ENCODE measurements at places on chromosomes 6 and 20.

GRCh38 chr20:40606237-40606636, 82.8 kb downstream of the MAFB start:
- DNase-seq: no peak

GRCh38 chr6:16473184-16473907, 235.0 kb downstream of the GMPR start:
- DNase-seq: no peak

- no peak for DNase-seq
These were observed 59.1 kb upstream of the MAFB start for GRCh38 chr20:40748182-40748581.

DNA sequence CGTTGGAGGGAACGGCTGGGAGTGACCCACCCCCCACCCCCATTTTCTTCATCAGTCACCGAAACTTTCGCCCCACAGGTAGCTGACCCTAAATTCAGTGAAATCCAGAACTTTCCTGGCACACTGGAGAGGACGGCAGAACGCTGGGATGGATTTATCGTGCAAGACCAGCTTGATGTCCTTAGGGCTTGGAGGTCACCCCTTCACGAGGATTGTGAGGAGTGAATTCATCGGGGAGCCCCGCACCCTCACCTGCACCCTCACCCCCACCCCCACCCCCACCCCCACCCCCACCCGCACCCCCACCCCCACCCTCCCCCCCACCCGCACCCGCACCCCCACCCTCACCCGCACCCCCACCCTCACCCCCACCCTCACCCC, 13.3 kb upstream of the TCFL5 start:
- no peak for DNase-seq

DNA sequence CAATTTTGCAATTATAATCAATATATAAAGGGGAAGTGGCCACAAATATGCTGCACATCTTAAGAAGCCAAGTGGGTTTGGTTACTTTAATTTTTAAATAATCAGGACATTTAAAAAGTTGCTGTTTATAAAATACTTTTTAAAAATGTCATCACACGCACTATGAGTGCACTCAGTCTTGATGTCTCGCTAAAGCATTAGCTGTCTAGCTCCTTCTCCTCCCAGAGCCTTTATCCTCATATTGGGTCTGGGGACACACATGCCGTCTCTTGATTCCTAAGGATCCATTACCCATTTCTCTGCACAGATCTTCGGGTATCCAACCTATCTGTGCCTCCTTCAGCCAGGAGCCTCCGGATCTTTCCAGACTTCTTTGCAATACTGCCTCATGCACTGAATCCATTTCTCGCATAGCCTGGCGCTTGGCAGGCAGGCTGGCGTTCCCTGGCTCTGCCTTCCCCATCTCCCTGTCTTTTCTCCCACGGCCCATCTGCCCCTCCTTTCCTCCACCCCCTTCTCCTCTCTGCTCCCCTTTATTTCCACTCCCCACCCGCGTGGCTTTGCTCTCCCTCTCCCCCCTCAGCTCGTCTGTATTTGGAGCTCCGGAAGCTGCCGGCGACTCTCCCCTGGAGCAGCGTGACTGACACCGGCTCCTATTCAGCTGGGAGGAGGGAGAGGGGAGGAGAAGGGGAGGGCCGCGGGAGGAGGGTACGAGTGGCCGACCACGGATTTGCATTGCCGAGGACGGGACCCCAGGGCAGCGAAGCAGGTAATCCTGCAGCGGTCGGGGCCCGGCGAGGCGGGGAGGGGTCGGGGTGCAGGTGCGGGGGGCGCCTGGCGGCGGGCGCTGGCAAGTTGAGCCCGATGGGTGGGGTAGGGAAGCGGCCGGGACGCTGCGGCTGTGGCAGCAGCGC, at the start of gene CAP2:
CAP2 (plus strand) TSS at position 618 of the 914 bp plus-strand sequence. CDS start 27,961 bp downstream, outside the sequence.
- no peak for DNase-seq

- no peak for DNase-seq
These were observed 51.5 kb upstream of the TRIM26 start for GRCh38 chr6:30264743-30265142.

- no peak for DNase-seq
These were observed 92.9 kb upstream of the BHLHE23 start for GRCh38 chr20:63099456-63100173.

DNA sequence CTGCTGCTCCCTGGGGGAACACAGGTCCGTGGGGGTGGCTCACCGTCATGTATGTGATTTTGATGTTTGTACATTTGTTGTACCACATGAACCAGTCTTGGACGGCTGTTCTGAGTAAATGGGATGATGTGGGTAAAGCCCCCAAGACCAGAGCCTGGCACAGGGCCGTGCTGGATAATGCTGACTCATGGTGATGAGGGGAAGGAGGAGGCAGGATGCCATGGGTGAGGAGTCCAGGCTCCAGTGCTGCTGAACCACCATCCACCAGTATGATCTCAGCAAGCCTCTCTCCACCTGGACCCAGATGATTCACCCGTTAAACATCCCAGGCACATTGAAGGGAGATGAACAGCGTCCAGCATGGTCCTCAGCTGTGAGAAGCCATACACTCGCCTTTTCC, 9.6 kb upstream of the APCDD1L start:
- no peak for DNase-seq

GRCh38 chr6:116996842-116997241, 119.8 kb downstream of the RFX6 start:
- DNase-seq: no peak

DNA sequence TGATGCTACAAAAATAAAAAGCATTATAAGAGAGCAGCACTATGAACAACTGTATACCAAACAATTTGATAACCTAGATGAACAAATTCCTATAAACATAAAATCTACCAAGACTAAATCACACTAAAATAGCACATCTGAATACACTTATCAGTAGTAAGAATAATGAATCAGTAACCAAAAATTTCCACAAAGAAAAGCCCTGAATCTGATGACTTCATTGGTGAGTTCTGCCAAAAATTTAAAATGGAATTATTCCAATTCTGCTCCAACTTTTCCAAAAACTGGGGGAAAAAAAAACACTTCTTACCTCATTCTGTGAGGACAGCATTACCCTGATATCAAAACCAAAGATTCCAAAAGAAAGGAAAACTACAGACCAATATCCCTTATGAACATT, 206.2 kb downstream of the WDR27 start:
- DNase-seq: no peak

- no peak for DNase-seq
These were observed 61.7 kb downstream of the UTRN start for GRCh38 chr6:144346719-144347447.

DNA sequence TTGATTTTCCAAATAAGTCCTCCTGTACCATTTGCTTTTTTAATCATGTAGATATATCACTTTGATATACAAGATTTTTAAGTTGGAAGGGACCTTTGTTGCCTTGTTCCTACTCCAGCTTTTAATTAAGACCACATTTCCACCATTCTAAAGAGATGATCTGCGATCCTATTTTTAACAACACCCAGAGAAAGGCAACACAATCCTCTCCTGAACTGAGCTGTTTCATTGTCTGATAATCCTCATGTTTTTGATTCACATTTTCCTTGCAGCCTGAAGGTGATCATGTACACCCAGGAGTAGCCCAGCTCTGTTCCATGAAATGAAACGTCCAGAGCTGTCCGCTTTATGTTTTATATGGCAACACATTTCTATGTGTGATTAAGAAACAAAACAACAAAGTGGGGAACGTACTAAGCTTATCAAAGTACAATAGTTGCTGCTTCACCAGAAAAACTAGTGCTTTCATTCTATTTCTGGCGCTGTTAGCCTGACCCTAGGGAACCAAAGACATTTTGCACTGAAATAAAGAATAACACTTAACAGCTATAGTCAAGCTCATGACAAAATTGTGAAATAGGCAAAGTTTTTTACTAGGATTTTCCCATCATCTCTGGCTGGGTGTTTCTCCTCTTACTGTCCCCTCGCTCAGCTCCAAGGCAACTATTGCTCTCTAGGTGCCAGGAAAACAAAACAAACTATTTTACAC, 22.6 kb upstream of the TRAF3IP2 start:
- no peak for DNase-seq

- no peak for DNase-seq
These were observed 5.3 kb upstream of the AKAP7 start for GRCh38 chr6:131129689-131130553.

DNA sequence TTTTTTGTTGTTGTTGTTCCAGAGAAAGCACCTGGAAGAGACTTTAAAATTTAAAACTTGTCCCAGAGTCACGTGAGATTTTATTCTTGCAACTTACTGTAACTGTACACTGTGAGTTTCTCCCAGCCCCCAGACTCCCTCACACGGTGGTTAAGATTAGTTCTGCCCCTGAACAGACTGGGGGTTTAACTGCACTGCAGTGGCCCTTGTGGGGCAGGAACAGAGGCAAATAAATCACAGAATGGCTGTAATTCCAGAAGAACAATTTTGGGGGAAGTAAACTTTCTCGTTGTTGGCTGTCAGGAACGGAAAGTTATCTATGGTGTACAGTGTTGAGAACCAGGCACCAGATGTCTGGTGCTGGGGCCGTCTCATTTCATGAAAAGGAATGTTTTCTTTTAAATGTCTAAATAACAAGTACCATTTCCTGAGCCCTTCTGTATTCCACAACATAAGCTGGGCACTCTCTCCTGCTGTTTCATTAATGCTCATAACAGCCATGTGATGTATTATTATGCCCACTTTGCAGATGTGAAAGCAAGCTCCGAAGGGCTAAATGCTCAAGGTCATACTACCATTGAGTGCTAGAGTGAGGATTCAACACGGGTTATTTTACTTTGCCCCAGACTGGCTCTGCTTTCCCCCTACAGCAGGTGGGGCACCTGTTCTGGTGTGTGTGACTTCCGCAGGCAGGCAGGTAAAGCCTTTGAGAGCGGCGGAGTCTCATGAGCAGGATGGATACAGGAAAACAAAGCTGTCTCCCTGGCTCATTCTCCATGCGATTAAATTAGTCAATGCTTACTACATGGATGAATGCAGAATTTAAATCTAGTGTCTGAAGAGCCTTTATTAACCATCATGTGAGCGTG, 30.5 kb downstream of the CNKSR3 start:
- DNase-seq: no peak

DNA sequence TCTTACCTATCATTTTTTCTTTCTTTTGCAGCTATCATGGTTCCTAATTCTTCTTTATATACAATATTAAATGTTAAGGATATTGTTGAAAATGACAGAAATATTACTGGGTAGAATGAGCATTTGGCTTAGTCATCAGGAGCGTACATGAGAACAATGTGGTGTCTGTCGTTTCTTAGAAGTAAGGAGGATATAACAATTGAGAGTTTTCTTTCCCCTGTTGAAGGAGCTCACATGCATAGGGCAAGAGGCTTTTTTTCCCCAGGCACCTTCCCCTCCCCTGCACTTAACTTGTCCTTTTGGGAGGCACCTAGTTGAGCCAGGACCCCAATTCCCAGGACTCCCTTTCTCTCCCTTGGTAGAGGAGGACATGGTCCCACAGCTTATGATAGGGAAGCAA, 25.0 kb downstream of the MC3R start:
- no peak for DNase-seq

DNA sequence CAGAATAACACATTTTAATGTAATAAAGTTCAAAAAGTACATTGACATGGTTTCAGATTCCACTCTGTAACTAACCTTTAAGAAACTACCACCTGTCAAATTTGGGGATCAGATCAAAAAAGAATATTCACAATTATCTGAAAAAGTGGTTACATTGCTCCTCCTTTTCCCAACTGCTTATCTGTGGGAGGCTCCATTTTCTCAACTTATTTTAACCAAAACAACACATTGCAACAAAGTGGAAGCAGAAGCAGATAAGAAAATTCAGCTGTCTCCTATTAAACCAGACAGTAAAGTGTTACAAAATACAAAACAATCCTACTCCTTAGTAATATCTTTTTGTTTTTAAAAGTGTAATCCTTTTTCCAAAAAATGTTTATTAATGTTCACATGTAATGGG, 61.4 kb downstream of the PDSS2 start:
- no peak for DNase-seq

GRCh38 chr6:26197933-26198721, 110.9 kb downstream of the HFE start:
- no peak for DNase-seq

DNA sequence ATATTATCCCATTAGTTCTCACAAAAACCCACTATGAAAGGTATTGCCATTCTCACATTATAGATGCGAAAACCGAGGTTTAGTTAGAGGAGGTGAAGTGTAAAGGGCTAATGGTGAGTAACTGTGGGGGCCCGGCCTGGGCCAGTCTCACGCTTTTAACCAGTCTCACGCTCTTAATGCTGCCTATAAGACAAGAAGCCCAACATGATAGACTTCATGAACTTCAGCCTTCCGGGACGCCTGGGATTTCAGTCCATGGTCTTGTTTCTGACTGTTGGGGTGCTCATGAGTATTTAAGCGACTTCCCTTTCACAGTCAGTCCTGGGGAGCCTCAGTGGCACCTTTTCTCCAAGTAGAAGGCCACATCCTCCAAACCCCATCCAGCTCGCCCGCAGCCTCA, 31.7 kb downstream of the AGPAT4 start:
- DNase-seq: no peak

- DNase-seq: no peak
These were observed 736.5 kb downstream of the HACE1 start for GRCh38 chr6:104123227-104123626.

DNA sequence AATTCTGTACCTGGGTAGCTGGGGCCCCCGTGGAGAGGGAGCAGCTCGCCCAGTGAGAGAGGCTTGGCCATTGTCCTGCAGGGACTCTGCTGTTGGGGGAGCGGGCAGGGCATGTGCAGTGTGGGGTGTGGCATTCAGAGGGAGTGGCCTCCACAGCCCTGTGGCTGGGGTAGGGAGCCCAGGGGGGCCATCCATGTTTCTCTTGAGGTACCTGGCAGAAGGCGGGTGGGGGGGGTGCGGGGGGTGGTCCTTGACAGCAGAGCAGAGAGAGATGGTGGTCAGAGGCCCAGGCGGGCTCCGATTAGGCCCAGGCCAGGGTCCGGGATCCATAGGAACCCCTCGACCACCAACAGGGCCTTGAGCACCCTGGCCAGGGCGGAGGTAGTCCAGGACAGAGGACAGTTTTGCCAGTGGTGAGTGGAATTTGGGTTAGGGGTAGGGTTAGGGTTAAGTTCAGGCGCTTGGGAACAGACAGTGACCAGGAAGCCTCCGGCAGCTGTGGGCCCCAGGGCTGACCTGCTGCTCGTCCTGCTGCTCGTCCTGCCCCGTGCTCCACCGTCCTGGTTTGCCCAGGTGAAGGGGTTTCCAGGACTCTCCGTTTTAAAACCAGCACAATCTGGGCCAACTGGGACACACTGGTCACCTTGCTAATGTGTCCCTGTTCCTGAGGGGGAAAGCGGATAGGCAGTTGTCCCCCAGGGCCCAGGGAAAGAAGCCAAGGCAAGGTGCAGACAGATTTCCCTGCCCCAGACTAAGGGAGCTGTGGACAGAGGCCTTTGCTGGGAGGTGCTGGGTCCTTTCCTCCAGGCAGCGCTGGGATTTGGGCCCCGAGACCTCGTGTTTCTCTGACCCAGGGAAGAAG, 24.8 kb upstream of the MYT1 start:
- DNase-seq: no peak

DNA sequence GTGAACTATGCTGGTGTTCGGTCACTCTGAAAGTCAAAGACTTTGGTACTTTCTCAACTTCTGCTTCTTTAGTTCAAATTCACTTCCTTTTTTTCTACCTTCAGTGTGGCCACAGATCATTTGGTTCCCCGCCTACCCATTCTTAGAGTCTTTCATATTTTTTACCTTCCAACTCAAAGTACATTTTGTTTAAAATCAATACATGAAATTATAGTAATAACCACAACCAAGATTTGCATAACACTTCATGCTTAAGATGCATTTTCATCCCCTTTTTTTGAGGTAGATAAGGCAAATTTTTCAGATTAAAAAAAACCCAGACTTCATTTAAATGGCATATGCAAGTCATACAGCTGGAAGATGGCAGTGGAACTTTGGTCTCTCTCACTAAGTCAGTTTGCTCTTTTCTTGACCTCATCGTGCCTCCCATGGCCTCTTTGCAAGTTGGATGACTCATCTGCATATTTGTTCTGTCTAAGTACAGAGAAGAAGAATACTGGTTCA, 11.9 kb upstream of the CNR1 start:
- DNase-seq: no peak

All from DMS79 (cell line).